NK-92 treated with Interleukin-12 subunit alpha and Interleukin-12 subunit beta, amount 100 ng/mL, for 24 hours (cell line): ENCODE measurements at places on chromosomes 4 and X.

- peak; percentile 39 for DNase-seq
Measured at GRCh38 chrX:40104985-40105834, 7.5 kb upstream of the BCOR start.

DNA sequence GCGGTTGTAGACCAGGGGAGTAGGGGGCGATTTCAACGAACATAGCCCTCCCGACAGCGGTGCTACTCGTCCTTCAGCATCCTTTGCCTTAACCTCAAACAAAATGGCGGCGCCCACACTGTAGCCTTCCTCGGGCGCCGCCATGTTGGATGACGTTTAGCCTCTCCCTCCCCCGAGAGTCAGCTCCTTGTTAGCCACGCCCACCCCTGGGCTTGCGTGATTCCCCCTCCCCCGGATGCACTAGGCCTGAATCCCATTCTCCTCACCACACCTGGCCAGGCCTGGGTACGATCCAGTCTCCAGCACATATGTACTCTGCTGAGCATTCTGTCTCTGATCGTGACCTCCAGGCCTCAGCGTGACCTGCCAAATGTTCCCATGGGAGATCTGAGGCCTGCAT, 49.0 kb upstream of the ZNF157 start:
- DNase-seq = no peak

DNA sequence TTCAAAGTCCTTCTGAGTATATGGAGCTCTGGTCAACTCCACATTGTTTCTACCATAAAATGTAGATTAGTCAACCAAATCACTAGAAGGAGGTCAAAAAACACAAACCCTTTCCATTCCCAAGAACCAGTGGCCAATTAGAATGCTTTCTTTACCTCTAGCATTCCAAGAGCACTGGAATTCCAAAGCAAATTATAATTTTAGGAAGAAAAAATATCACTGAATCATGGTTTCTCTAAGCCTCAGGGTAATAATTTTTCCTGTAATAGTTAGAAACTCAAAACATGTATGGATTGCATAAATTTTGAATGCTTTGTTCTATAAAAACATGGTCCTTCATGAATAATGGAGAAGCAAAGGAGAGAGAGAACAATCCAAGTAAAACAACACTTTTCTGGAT, 39.5 kb downstream of the LEF1 start:
- DNase-seq = no peak

DNA sequence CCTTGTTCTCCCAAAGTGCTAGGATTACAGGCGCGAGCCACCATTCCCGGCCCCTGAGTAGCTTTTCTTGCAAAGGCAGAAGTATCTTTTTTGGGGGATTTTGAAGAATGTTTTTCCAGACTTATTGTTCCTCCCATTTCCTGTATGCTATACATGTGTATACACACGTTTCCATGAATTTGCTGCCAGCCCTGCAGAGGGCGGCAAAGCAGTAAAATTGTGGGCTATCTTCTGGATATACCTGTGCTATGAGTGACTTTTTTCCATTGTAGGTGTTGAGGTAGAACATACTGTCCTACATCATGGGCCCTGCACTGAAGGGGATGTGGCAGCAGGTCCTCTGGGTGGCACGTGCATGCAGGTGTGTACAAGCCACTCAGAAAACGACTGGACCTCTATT, 16.9 kb upstream of the MED28 start:
- DNase-seq = no peak

- DNase-seq = no peak
Measured at GRCh38 chrX:104762641-104763040, 196.6 kb downstream of the IL1RAPL2 start.

DNA sequence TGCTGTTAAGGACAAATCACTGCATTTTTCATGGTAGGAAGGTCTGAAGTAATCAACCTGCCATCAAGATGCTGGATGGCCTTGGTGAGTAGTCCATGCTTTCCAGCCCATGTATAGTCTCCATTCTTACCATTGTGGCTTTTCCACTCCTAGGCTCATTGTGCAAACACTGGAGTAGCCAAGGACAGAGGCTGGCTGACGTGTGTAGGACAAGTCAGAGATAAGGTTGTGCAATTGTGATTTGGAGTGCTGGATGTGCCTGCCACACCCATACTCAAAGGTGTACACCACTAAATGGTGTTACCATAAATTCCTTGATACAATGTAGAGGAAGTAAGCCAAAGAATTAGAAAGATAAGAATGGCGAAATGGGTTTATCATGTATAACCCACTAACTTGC, 26.3 kb upstream of the RADX start:
- DNase-seq = no peak

- DNase-seq = no peak
Measured at GRCh38 chr4:25030277-25031076, at the start of gene LGI2. LGI2 (minus strand) TSS chr4:25030946; CDS start chr4:25030693, 253 bp downstream.

DNA sequence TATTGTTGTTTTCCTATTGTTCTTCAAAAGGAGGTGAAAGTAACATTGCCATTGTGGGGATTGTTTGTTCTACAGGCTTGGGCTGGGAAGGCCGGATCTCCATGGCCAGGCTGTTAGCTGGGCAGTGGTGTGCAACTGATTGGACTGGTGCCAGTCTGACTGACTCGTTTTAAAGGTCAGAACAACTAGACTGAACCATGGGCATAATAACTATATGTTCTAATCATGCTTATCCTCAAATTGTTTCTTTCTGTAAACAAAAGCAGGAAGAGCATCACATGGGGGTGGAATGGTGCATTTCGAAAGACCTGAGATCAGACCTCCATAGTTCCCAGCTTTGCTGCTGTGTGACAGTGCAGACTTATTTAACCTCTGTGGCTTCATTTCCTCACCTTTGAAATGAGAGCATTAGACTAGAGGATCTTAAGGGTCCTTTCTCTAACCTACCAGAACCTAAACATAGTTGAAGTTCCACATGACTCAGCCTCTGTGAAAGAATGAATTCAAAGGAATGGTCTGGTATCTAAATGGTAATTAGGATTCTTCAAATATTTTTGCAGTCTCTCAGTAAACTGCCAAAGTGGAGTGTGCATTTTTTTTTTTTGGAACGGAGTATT, 66.7 kb upstream of the PGRMC2 start:
- no peak for DNase-seq

DNA sequence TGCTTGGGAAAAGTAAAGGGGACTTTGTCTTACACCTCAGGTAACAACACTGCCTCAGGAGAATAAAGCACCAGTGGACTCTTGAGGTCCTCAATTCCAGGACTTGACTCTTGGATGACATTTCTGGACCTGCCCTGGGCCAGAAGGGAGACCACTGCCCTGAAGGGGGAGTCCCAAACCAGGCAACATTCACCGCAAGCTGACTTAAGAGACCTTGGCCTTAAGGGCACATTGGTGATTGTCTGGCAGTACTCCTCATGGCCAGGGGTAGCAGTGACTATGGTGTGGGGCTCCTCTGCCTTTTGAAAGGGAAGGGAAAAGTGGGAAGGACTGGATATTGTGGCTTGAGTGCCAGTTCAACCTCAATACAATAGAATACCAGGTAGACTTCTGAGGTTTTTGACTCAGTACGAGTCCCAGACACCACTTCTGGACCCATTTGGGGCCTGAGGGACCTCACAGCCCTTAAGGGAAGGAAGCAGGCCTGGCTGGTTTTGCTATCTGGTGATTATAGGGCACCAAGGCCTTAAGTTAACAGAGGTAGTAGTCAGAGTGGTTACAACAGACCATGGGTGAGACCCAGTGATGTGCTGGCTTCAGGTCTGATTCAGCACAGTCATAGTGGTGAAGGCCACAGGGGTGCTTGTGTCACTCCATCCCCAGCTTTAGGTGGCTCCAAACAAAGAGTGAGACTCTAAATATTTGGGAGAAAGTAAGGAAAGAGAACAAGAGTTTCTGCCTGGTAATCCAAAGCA, 121.2 kb upstream of the TET2 start:
- no peak for DNase-seq

DNA sequence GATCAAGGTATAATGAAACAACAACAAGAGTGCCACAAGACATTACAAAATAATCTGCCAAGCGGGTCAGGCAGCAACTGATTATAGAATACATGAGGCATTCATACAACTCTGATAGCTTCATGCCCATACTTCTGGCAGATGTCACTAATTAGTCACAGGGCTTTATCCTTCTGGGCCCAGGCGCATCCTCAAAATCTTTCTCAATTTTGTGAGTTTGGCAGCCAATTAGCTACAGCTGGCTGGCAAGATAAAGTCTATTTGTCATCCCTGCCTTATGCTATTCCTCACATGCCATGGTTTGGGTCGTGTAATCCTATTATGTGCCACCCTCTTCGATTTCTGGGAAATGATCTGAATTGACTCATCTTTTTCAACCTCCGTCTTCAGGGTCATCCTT, 254.3 kb downstream of the PACRGL start:
- DNase-seq = no peak

DNA sequence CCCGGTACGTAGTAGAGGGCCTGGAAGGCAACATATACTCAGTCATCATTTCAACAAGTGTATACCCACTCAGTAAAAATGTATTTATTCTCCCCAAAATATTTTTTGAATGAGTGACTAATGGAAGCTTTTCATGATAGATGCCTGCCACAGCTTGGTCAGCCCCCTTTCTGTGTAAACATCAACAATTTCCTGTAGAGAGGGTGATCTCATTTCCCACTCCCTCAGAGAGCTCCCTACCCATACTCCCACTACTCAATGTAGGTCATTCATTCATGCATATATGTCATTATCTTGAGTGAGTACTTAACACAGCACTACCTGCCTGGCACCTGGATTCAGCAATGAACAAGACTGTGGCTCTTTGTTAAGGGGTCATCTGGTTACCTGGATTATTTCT, 81.9 kb downstream of the STK32B start:
- DNase-seq = no peak

DNA sequence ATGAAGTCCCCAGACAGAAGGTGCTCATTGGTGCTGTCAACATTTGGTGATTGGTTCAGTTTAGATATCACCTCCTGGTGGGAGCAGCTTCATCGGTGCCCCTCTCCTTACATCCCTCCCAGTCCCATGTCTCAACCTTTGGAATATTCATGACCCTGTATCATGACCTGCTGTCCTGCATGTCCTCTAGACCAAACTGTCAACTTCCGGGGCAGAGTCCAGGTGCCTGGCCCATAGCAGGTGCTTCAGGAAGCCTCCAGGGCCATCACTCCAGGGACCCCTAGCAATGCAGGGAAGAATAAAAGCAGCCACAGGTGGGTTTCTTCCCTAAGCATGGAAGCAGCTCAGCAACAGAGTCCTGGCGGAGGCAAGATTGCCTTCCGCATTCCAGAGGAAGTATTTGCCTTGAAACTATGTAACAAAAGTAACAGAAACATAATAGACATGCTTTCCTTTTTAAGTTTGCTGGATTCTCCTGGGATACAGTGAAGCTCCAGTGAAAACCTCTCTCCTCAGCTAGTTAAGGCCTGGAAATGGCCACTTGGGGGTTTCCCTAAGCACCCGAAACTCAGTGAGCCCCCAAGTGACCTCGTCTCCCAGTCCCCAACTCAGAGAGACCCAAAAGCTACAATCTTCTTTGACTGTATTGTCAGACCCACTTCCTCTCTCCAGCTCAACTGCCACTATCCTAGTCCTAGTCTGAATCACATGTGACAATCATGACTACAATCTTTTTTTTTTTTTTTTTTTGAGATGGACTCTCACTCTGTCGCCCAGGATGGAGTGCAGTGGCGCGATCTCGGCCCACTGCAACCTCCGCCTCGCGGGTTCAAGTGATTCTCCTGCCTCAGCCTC, 1.3 kb upstream of the ATP6AP1 start:
- no peak for DNase-seq

DNA sequence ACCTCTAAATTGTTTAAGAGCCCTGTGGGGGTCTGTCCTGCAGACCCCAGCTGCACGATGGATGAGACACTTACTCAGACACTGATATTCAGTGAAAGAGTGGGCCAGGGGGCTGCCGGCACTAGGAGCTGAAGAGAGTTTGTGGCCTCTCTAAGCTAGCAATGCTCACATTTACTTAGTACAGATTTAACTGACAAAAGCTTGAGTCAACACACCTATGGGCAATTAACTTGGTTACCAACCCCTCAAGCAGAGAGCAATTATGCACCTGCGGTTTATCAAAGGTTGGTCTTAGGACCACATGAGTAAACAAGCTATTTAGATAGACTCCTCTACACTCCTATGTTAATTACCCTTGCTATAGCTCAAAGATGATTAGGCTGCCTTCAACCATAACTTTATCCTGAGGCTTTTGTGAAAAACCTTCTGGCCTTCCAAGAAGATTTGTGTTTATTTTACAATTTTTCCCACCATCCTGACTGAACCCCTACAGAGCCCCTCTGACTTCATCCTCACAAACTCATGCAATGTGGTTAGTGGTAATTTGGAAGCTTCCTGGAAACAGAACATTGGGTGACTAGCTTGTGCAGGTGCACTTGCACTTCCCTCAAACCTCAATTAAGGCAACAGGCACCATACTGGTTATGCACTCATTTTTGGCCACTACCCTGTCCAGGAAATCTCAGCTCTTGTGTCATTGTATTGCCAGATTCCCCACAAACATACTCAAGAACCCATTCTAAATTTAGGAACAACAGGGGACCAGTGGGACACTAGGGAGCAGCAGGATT, 234.4 kb upstream of the ITM2A start:
- no peak for DNase-seq

GRCh38 chr4:176002007-176002613, 63.5 kb upstream of the WDR17 start:
- no peak for DNase-seq

- no peak for DNase-seq
Measured at GRCh38 chrX:31499109-31499508, 427.3 kb upstream of the FTHL17 start.
